Hematopoietic multipotent progenitor cell treated with erythropoietin and hydrocortisone succinate and interleukin-3 and kit ligand, for 6 days (in vitro differentiated cells): ENCODE measurements at places on chromosomes 1 and 21.

- DNase-seq = peak; percentile 47
Measured at GRCh38 chr1:156281693-156282478, 739 bp downstream of the SMG5 start.

DNA sequence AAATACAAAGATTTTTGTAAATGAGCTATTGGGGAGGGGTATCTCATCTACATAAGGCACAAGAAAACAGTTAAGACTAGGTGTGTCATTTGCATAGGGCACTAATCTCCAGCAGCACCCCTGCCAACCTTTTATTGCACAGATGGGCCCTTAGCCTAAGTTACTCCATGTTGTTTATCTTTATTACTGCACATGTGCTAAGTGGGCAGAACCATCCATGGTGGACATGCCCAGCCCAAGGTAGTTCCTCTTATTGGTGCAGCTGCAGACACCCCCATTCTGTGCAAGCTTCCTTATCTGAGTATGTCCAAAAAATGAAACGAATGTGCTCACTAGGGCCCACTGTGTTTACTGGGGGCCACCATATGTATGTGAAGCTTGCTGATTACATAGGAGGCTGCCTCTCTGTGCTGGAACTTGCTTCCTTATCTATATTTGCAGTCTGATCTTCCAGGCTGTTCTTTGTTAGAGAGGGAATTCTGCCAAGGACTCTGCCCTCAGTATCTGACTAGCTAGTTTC is 77.3 kb upstream of the NEK7 start:
- DNase-seq = peak; percentile 87

GRCh38 chr1:28898405-28898881 is 15.9 kb upstream of the EPB41 start:
- DNase-seq = peak; percentile 74

DNA sequence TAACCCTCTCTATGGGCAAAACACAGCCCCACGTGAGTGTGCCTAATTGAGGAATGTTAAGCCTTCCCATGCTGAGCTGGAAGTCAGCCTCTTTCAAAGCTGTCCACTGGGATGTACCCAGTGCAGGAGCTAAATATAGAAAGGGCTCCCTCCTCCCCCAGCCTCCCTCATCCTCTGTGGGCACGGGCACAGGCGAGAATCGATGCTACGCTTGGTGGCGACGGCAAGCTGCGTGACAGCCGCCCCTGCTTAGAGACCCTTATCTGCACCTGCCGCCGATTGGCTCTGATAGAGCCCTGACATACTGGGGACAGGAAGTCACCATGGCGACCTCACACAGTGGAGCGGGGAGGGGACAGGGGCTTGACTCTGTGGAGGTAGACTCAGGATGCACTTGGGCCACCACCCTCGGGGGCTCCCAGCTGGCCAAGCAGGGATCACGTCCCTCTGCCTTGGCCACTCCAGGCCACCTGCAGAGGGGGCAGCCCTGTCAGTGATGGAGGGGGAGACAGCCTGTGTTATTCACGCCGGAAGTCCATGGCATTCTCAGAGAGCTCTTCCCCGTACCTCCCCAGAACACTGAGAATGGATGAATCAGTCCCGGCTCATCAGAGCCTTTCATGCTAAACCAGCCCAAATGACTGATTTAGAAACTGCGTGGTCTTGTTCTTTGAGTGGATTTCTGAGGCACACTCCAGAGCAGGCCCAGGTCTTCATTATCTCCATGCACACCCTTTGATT is 84.8 kb downstream of the KCND3 start:
- DNase-seq = no peak

DNA sequence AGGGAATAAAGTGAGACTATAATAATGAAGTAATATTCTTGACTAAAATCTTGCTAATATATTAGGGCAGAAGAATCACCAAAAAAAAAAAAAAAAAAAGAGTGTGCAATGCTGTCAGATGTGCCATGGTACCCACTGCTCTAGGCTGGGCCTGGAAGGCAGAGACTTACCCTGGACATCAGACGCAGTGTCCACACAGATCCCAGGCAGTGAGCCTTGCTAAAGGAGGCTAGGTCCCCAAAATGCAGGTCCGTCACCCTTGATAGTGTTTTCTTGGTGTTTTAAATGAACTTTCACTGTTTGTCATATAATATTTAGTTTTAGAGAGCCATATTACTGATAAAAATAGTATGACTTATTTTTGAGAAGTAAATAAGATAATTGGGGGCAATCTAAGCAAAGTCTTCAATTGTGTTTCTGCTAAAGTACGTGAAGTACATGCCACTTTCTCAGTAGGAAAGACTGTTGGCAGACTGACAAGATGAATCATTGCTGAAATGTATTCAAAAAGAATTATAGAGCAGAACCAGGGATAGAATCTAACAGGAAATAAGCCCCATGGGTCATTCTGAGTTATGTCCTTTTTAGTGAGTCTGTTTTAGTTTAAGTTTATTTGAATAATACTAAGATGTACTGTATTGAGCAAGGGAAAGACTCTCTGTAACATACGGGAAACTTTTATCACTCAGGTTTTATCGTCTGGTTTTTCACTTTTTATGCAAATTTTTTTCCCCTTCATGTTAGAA is 74.6 kb upstream of the PDC start:
- peak; percentile 9 for DNase-seq

- DNase-seq = peak; percentile 26
Measured at GRCh38 chr1:194289569-194290266, 1103.3 kb upstream of the B3GALT2 start.

GRCh38 chr1:234222561-234223280 is 150.5 kb upstream of the COA6 start:
- no peak for DNase-seq

GRCh38 chr1:119885903-119886783 is 10.2 kb downstream of the ADAM30 start:
- peak; percentile 77 for DNase-seq

DNA sequence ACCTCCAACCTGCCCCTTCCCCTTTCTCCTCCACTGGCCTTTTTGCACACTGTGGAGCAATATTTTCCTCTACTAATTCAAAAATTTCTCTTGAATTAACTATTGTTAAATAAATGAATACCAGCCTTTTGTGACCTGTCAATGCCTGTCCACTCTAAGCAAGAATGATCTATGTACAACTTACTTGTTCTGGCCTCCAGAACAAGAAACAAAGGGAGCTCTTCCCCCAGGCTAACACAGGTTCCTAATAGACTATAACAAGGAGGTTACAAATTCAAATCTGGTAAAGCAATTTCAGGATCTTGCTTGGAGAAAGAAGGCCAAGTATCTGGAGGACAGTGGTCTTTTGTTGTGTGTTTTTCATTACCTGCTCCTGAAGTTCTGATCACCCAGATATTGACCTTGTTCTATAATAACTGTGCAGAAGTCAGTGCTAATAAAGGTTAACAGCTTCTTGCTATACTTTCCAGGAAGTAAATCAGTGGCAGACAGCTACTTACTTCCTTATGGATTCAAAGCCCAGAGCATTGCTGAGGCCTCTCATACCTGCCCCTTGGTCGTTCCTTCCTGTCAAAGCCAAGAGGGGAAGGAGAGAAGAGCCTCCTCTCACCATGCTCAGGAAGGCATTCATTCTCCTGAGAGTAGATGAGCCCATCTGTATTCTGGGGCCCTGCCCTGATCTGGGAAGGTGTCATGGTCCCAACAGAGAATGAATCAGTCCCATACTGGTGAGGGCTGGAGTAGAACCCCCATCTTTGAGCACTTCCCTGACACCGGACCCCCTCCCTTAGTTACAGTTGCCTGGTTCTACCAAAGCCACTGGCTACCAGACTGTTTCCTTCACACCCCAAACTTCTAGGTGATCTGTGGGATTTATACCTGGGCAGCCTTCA is 56.8 kb downstream of the DESI2 start:
- no peak for DNase-seq

DNA sequence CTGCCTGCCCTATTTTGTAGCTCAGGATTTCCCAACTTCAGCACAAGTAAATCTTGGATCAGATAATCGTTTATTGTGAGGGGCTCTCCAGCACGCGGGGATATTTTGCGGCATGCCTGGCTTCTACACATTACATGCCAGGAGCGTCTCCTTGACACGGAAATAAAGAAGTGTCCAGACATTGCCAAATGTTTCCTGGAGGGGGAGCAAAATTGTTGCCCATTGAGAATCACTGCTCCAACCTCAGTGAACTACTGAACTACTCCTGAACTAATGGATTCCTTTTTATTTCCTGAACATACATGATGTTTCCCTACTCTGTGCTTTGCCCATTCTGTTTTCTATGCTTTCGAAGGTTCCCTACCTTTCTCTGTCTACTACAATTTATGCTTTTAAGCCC is 1359.1 kb upstream of the ADGRL2 start:
- no peak for DNase-seq

DNA sequence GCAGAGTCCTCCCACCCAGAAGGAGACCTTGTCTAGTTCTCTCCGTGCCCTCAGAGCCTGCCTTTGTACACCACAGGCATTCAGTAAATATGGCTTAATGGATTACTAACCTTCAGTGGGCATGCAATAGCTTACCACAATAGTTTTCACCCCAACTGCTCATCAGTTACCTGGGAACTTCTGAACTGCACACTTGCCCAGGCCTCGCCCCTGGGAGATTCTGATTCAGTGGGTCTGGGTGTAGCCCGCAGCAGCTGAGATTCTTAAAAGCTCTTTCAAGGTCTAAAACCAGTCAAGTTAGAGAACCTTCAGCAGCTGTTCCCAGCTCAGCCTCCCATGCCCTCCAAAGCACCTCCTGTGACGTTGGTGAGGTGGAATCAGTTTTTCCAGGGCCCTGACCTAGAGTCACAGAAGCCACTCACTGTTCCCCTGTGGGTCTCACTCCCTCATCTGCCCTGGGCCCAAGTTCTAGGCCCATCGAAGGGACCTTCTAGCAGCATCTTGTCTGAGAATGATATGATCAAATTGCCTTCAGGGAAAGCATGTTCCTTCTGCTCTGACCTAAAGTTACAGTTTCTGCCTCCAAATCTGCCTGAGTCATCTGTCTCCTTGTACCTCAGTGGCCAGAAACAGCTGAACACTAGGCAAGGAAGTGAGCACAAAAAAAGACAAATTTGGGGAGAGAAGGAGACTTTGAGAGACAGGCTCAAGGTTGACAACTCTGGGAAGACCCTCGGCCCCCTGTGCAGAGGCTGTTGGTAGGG is 10.8 kb downstream of the ASAP3 start:
- no peak for DNase-seq

DNA sequence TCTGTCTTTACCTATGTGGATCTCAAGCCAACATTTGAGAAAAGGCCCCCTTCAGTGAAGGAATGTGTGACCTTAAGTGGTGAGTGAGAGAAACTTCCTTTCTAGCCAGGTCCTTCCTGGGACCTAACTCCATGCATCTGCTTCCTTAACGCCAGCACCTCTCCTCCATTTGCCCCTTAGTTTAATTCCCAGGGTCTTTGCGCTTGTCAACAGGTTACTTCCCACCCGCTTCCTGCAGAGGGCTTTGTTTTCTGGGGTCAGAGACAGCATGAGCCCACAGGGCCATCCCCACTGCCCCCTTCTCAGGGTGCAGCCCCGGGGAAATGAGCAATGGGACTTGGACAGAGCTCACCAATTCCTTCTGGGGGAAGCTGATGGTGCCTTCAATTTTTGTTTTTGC is 54.8 kb downstream of the EVA1C start:
- DNase-seq = no peak

- DNase-seq = no peak
Measured at GRCh38 chr1:184801503-184801902, 46.8 kb upstream of the EDEM3 start.

DNA sequence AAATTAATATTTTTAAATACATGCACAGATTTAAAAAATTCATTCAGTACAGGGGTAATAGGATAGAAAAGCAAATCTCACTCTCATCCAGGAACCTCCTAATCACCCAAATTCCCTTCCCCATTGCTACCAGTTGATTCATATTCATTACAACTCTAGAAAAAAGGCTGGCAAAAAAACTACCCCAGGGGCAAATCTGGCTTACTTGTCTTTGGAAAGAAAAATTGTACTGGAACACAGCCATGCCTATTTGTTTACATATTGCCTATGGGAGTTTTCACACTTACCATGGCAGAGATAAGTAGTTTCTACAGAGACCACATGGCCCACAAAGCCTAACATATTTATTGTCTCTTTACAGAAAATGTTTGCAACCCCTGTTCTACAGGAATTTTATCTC is 8.9 kb upstream of the RBM34 start:
- no peak for DNase-seq

- no peak for DNase-seq
Measured at GRCh38 chr1:38013227-38013622, 691 bp downstream of the UTP11 start.

DNA sequence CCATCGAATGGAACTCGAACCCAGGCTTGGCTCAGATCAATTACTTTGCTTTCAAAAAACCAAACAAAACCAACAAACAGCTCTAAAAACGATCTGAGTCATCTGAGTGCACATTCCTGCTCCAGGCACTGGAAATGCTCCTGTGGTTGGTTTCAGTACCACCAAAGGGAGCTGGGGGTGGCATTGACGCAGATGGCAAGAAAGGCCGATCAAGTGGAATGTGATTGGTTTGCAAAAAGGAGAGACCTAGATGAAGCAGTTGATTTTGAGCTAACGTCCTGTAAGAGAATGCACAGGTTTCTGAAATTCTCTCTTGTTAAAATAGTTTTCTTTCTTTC is 39.5 kb downstream of the PIK3CD start:
- no peak for DNase-seq

DNA sequence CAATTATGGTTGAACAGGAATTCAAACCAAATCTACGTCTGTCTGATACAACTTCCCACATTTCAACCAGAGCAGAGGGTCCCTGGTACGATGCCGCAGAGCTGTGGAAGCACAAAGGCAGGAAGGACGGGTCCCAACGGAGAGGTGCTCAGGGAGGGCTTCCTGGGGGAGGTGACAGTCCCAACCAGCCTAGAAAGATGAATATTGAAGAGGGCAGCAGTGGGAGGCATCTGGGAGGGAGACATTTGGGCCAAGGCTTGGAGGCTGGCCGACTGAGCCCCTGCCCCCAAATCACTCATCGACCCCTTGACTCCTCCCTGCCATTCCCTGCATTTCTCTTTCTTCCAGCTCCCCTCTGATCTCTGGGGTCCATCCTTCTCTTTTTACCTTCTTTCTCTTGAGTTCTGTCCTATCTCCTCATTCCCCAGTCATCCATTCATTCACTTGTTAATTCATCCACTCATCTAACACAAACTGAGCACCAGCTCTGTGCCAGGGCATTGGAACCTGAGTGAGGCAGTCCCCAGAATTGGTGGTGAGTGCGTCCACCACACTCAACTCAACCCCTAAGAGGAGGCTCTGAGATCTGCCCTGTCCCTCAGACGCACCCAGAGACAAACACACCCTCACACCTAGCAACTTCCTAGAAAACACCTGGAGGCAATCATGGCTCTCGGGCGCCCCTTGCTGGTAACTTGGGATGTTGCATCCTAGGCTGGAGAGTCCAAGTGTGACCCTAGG is 13.2 kb upstream of the CELA3B start:
- DNase-seq = peak; percentile 86

DNA sequence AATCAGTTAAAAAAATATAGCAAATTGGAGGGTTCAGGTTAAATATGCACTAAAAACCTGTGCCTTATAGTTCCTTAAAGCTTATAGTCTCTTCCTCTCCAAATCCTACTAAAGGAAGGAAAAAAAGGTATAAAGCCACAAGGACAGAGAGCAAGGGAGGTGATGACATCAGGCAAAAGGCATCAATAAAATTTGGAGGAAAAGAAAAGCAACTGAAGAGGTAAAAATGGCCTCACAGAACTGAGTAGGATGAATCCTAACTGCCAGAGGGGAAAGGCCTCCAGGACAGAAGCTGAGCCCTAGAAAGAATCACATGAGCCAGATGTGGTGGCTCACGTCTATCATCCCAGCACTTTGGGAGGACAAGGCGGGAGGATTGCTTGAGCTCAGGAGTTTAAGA is 8.1 kb downstream of the CCSAP start:
- DNase-seq = no peak
